Fibroblast of lung (primary cell): ENCODE measurements at places on chromosomes 4 and X. TPM values are rescaled to one million over a fixed set of nuclear protein-coding genes. Genes with fewer than 3 reads are reported as not detected.

DNA sequence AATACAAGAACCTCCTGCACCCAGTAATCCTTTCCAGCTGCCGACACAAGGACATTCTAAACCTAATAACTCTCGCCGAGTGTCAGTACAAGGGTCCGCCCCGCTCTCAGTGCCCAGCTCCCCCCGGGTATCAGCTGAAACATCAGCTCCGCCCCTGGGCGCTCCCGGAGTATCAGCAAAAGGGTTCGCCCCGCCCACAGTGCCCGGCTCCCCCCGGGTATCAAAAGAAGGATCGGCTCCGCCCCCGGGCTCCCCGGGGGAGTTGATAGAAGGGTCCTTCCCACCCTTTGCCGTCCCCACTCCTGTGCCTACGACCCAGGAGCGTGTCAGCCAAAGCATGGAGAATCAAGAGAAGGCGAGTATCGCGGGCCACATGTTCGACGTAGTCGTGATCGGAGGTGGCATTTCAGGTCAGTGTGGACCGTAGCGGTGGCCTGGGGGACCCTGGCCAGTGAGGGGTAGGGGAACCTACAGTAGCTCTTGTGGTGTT lies at the start of gene MAOA:
MAOA (plus strand) TSS at position 295 of the 490 bp plus-strand sequence; CDS start at position 338, 43 bp downstream.
- no peak for DNase-seq

DNA sequence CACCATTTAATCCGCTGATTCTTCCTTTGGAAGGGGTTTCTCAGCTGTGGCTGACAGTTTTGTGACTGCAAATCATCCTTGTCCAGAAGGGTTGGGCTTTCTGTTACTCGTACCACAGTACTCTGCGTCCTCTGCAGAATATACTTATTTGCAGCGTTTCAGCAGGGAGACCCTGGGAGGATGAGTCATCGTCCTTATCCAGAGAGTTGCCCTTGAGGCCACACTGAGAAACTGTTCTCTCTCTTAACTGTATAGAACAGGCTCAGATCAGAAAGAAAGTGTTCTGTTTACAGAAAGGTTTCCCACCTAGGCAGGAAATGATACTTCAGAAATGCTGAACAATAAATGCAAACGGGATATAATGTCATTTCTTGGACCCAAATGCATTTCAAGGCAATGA lies 47.8 kb upstream of the DDX53 start:
- DNase-seq: peak; percentile 56

GRCh38 chr4:24560868-24561368 lies 23.4 kb downstream of the DHX15 start:
- DNase-seq: peak; percentile 68

- peak; percentile 93 for DNase-seq
These were observed 122.5 kb downstream of the PTTG2 start for GRCh38 chr4:38082424-38083385.

GRCh38 chrX:16629909-16630308 lies 20.0 kb upstream of the S100G start:
- no peak for DNase-seq

GRCh38 chr4:40918330-40918729 lies 168.6 kb downstream of the NSUN7 start:
- DNase-seq: peak; percentile 61

GRCh38 chrX:102985192-102985591 lies 48.1 kb downstream of the RAB40AL start:
- no peak for DNase-seq

GRCh38 chrX:72621625-72622485 lies 49.2 kb upstream of the HDAC8 start:
- DNase-seq: peak; percentile 64

- no peak for DNase-seq
These were observed 26.9 kb downstream of the FAM241A start for GRCh38 chr4:112172180-112172579.

DNA sequence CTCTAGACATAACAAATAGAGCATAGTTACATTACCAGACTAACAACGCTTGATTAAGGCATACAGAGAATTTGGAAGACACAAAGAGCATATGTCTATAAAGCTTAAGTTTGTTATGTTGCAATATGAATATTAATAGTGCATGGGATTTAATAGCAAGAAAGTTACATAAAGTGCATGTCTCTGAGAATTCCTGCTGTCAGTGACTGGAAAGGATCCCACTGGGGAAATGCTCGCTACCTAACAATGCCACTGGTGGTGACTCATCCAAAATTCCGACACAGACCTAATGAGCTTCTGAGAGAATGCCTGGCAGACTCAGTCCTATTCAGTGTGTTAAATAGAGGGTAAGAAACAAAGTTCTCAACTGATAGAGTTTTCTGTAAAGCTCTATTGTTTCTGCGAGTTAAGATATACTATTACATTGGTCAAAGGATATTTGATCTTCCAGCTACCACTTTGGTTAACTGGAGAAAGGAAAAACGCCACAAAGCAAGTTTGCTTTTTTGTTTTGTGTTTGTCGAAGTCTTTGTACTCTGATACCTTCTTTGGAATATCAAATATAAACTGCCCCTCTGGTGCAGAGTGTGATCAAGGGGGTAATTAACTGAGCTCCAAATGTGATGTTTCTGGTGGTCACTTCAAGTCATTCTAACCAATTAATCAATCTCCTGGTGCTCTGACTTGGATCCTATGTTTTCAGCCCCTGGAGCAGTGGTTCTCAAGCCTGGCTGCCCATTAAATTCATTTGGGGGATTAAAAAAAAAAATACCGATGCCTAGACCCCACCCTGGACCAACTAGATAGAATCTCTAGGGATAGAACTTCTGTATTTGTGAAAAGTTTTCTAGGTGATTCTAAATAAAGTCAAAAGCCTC lies 107.9 kb downstream of the PALLD start:
- DNase-seq: peak; percentile 80

- peak; percentile 64 for DNase-seq
These were observed 57.0 kb downstream of the DCLK2 start for GRCh38 chr4:150135134-150135772.

DNA sequence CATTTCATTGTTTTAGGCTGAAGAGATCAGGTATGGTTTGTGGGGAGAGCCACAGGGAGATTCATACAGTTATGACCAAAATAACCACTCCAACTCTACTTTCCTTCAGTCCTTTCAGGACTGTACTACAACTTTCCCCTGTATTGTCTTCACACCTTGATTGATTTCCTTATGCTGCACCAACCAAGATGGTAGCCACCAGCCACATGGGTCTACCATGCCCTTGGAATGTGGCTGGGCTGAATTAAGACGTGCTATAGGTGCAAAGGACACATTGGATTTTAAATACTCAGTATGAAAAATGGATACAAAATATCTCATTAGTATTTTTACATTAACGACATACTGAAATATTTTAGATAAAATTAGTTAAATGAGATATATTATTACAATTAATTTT lies 11.2 kb downstream of the IRF2 start:
- no peak for DNase-seq

DNA sequence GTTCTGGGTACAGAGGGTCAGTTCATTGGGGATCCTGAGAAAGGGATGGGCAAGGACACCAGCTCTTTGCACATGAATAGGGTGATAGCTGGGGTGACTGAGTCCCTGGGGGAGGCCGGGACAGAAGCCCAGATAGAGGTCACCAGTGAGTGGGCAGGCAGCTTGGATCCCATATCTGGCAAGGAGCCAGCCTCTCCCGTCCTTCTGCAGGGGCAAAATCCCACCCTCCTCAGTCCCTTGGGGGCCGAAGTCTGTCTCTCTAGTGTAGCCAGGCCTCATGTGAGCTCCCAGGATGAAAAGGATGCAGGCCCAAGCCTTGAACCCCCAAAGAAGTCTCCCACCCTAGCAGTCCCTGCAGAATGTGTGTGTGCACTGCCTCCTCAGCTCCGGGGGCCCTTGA lies 16.9 kb upstream of the GAGE10 start:
- no peak for DNase-seq

GRCh38 chr4:159191989-159192388 lies 89.1 kb downstream of the RAPGEF2 start:
- DNase-seq: peak; percentile 72

GRCh38 chr4:25861280-25861950 lies 1.4 kb downstream of the SEL1L3 start:
- peak; percentile 64 for DNase-seq

DNA sequence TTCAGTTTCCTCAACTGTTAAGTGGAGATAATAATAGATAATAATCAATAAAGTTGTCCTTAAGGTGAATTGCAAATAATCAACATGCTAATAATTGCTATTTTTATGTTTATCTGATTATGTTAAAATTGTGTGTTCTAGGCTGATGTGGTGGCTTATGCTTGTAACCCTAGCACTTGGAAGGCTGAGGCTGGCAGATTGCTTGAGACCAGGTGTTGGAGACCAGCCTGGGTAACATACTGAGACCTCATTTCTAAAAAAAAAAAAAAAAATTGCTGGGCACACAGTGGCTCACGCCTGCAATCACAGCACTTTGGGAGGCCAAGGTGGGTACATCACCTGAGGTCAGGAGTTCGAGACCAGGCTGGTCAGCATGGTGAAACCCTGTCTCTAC lies 175.2 kb downstream of the GC start:
- no peak for DNase-seq

Gene PFKFB1
- total RNA-seq: under 0.01 TPM in 1 of 2 replicates, not detected in the other

Gene MND1
- total RNA-seq: 1.0 and 5.8 TPM in 2 replicates

Gene PSAPL1
- not detected in 2 replicates for total RNA-seq

Gene HPGDS
- total RNA-seq: not detected in 2 replicates

Gene MAP9
- total RNA-seq: 10.3 and 12.6 TPM in 2 replicates

Gene BMX
- total RNA-seq: not detected in 2 replicates

Gene BGN
- 10.1 and 18.7 TPM in 2 replicates for total RNA-seq

Gene CLDN34
- not detected in 2 replicates for total RNA-seq

Gene CYLC1
- not detected in 2 replicates for total RNA-seq

Gene WDR17
- 2.1 and 4.5 TPM in 2 replicates for total RNA-seq

Gene CYTL1
- total RNA-seq: 0.17 TPM in 1 of 2 replicates, not detected in the other

Gene RAB40A
- total RNA-seq: under 0.01 and 0.17 TPM in 2 replicates
